Lower leg skin (tissue), 4 donors: ENCODE measurements at places on chromosomes 4 and X.

- DNase-seq = no peak
Measured at GRCh38 chr4:25413261-25413660, 36.2 kb downstream of the ANAPC4 start.

- DNase-seq = no peak
Measured at GRCh38 chr4:157226601-157227000, 6.1 kb downstream of the GRIA2 start.

GRCh38 chr4:176964116-176964691, 171.5 kb upstream of the VEGFC start:
- DNase-seq = no peak

DNA sequence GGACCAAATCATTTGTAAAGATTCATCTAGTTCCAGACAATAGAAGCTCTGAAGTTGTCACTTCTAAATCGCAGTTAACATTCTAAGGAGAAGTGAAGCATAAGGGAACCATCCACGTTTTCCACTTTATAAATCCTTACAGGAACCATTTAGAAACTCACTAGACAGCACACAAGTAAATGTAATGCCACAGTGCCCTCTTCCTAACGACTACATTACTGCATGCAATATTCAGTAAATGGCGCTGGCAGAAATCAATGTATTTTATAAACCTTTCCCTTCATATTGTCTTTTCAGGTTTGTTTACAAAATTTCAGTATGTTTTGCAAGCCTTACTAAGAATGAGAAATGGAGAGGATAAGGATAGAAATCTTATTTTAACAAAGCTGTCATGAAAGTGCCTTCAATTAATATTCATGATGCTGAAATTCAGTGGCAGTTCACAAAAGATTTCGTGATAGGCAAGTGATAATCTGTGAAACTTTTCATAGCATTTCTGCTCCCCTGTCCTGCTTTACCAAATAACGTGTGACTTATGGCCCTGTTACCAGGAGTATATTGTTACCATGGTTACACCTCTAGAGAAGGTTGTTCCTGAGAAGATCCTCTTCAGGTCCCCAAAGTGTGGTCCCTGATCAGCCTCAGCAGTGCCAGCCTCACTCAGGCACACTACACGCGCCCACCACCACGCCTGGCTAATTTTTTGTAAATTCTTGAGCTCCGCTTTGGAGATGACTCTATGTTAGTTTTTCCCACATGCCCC, 54.2 kb downstream of the TMA16 start:
- no peak for DNase-seq

DNA sequence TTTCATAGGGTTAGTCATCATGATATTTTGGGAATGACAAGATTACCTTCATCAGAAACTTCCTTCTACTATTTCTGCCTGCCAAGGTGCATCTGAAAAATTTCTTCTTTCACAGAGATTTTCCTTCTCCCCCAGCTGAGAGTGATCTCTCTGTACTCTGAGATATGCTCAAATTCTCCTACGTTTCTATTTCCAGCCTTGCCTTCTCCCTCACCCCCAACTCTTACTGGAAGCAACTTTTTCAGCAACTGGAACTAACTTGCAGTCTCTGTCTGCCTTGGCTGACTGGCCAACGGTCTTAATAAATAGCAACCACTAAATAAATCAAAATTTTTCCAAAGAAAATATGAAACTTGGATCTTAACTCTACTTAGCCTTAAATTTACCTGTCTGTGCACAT, 122.3 kb downstream of the MAML3 start:
- no peak for DNase-seq
